ENCODE measurements at places on chromosomes 4 and X.

DNA sequence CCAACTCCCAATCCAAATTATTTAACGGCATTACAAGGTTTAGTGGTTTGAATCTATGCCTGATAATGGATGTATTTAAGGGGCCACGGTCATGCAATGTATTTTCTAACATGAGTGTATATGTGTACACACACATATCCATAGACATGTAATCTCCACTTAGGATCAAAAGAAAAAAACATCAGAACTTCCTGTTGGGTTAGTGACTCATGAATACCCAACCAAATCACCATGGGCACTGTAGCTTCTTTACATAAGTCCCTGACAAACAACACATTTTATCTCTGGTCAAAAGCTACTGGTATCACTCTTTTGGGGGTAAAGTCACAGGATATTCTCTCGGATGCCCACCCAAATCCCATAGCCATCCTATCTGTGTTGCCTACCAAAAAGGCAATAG, 36.5 kb upstream of the TFDP3 start:
- no peak for DNase-seq

DNA sequence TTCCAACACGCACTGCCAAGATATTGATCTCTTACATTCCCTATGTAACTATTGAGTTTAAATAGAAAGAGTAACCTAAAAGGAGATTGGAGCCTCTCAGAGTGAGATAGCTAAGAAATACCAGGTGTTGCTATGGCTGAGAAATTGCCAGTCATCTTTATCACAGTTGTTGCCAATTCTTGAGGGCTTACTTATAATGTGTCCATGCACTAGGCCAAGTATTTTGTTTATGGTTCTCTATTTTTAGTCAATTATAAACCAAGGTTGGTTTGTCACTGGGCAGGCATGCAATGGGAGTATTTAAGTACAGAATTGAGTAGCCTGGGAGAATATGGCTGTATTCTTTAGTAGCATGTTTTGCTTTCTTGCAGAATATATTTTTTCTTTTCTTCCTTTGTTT, 201.6 kb downstream of the TEX13A start:
- DNase-seq = no peak

GRCh38 chr4:112731715-112732114, 94.8 kb downstream of the LARP7 start:
- no peak for DNase-seq

DNA sequence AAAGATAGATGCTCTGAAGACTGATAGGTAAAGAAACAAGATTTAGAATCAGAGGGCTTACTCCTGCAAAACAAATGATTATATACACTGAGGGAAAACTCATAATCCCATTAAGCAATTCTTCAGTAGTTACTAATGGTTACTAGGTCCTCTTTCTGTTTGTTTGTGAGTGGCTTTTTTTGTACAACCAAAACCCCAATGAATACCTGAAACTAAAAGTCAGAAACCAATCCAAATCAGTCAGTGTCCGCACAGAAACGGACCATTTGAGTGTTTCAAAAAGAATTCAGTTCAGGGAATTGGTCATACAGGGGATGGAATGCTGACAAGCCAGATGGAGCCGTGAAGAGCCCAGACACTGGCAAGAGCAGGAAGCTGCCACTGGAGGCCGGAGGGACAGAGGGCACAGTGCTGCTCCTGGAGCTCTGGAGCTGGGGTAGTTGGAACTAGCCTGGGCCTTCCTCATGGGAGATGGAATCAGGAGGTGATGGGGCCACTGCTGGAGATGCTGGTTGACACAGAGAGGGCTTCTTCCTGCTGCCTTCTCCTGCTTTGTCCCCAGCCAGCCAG, 31.9 kb downstream of the SETD7 start:
- peak; percentile 48 for DNase-seq

DNA sequence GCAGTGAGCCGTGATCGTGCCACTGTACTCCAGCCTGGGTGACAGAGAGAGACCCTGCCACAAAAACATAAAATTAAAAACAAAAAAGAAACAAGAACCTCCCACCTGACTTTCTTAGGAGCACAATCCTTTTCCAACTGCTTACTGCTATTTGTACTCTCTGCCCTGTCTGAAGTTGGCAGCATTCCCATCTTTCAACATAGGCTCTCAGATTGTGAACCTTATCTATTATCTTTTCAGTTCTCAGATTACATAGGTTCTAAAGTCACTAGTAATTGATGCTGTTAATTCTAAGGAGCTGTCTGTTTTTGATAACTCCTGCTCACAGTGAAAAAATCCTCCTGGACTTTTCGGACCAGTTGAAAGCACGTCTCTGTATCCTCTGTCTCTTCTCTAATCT, 812.2 kb upstream of the CT83 start:
- no peak for DNase-seq

DNA sequence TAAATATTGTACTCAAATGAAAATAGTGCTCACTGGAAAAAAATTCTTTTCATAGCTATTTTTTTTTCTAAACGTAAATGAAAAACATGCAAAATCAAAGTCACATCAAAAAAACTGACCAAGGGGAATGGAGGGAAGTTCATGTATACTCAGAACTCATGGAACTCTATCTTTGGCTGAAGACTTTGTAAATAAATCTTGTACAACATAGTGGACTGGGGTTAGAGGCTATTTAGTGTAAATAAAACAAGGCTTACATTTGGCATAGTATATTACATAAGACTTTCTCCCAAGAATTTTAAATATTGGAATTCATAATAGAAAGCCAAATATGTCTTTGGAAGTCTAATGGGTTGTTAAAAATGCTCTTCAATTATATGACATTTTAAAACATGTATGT, 59.8 kb upstream of the PDE5A start:
- no peak for DNase-seq

DNA sequence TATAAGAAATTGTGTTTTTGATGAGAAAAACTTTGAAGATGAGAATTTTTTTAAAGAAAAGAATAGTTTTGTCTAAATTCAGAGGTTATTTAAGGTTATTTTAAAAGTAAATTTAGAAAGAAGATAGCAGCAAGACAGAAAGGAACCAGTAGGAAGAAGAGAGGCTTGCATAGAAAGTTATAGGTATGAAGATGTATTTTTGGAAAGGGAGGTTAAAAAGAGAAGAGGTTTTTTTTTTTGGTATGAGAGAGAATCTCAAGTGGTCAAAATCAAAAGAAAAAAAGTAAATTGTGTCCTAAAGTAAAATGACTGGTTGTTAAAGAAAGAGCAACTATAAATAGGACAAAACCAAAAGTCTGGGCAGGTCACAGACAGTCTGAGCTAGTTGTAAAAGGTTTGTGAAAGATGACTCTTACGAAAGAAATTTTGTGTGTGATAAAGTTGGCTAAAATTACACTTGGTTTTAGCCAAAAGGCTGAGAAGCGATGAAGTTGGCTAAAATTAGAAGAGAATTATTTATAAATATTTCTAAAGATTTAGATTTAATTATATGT, 16.4 kb upstream of the EIF4E start:
- DNase-seq = no peak

DNA sequence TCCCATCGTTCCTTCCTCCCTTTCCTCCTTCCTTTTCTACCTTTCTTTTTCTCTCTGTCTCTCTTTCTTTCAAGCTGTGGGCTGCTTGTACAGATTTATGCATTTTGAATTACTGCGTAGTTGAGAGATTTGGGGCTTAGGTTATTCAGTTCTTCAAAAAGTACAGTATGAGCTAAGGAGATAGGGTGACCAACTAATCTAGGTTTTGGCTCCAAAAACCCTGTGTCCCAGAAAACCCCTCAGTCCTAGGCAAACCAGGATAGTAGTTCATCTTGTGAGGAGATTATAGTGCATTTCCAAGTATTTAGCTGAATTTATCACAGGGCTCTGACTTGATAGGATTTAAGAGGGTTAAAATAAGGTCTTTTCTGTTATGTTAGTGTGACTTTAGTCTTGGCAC, 64.5 kb downstream of the NFKB1 start:
- DNase-seq = no peak

- no peak for DNase-seq
Observed at GRCh38 chr4:69056921-69057550, 39.2 kb upstream of the UGT2B7 start.

DNA sequence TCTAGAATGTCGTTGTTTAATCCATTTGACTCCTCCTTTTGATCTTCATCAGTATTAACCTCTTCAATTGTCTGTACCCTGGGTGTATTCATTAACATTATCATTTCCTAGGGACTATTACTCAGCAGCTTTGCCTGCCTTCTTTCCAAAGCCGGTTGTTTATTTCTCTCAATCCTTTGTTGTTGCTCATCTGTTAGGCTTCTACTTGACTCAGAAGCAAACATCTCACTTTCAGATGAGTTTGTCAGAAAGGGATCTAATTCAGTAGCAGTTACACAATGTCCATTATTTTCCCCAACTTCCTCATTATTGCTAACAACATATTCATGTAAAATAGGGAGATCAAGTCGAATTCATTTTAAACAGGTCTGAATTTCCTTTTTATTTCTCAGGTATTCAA, 22.1 kb upstream of the HSD17B10 start:
- DNase-seq = no peak

- DNase-seq = no peak
Observed at GRCh38 chr4:38117591-38117990, 157.4 kb downstream of the PTTG2 start.

DNA sequence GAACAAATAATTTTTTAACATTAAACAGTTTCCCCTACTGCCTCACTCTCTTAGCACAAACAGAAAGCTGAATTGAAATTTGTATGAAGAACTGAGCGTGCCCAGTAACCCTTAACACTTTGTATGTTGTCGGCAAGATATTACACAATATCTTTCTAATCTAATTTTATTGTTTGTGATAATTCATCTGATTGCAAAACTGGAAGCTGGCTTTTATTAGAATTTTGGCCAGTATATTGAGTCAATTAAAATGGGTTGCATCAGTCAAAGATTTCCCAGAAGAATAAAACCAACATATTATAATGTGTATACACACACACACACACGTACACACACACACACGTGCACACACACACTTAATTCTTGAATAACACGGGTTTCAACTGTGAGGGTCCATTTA, 2332.1 kb downstream of the PCDH7 start:
- no peak for DNase-seq

DNA sequence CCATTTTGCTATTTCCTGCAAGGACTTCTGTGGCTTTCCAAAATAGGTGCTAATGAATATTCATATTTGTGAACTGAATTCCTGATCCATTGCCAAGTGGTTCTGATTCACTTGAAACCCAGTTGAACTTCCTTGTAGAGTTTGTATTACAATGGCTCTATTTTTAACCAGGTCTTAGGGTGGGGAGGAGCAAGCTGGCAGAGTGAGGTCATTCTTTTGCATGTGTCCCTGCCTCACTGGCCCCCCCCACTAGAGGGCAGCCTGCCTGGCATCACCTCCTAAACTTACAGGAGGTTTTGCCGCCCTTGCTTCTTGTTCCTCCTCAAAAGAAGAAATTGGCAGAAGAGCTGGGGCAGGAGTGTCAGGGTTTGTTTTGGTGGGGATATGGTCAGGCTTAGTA, 10.5 kb downstream of the PTTG2 start:
- no peak for DNase-seq

GRCh38 chr4:57777876-57778275, 667.7 kb upstream of the IGFBP7 start:
- DNase-seq = no peak

- DNase-seq = no peak
Observed at GRCh38 chr4:163878336-163879121, 384.0 kb downstream of the TMA16 start.

DNA sequence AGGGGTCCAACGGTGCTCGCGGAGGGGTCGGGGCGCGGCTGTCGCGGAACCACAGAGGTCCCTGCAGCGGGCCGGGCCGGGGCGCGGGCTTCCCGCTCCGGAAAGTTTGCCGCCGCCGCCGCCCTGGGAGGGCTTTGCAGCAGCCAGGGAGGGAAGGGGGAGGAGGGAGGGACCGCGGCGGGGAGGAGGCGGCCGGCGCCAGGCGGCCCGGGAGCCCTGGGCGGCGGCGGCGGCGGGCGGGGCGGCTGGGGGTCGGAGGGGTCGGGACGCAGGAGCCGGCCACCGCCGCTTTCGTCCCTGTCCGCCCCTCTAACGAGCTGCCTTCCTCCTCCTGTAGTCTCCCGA, 375 bp downstream of the FGFR3 start:
- DNase-seq = no peak

DNA sequence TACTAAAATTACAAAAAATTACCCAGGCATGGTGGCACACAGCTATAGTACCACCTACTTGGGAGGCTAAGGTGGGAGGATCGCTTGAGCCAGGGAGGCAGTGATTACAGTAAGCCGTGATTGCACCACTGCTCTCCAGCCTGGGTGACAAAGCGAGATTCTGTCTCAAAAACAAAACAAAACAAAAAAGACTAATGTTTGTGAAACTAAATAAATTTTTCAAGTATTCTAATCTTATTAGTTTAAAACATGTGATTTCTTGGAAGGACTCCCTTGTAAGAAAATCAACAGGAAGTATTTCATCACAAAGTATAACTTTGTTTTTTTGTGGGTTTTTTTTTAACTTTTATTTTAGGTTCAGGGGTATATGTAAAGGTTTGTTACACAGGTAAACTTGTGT, 89.6 kb downstream of the EGF start:
- no peak for DNase-seq

DNA sequence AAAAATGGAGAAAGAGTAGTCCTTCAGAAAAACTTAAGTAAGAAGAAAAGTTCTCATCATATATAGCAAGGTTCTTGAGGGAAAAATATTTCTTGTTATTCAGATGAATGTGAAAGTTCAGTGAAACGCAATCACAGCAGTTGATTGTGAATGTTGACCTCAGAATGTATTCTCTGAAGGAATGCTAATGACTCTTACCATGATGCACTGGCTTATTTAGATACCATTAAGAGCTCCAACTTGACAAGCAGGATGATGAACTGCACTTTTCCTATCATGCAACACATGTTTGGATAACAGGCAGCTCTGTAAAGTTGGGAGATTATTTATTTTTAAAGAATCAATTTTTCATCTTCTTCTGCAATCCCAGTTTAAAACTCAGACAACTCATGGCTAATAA, 115.5 kb upstream of the MYOZ2 start:
- DNase-seq = no peak

GRCh38 chr4:20532871-20533870, 167.1 kb upstream of the PACRGL start:
- no peak for DNase-seq

DNA sequence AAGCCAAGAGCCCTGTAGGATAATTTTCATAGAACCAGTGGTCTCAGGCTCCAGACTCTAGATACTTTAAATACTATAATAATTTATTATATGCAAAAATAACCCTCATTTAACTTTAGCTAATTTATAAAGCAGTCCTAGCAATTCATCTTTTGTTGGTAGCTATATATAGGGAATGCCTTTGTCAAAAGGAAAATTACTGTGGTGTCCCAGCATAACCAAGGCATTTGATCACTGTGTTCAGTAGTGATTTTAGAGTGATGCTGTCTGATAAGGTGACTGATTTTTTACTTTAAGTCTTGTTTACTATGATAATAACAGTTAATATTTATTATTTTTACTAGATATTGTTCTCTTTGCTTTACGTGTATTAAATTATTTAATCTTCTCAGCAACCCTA, 61.2 kb downstream of the PAQR3 start:
- no peak for DNase-seq

DNA sequence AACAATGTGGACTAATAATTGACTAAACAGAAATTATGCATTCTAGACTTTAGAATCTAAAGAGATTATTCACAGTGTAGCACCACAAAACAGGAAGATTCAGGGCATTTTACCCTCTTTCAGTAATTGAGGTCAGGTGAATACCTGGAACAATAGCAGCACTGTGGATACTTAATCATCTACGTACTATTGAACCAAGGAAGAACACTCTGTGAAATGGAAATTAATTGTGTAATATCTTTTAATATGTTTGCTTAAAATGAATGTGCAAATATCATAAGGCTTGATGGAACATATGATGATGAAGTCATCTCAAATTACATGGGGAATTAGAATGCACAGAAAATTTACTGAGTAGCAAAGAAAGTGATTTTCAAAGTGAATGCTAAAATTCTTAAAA, 68.5 kb upstream of the MAP9 start:
- DNase-seq = no peak

Measured in G401 (cell line).